ENCODE measurements at places on chromosomes 13 and 19.

DNA sequence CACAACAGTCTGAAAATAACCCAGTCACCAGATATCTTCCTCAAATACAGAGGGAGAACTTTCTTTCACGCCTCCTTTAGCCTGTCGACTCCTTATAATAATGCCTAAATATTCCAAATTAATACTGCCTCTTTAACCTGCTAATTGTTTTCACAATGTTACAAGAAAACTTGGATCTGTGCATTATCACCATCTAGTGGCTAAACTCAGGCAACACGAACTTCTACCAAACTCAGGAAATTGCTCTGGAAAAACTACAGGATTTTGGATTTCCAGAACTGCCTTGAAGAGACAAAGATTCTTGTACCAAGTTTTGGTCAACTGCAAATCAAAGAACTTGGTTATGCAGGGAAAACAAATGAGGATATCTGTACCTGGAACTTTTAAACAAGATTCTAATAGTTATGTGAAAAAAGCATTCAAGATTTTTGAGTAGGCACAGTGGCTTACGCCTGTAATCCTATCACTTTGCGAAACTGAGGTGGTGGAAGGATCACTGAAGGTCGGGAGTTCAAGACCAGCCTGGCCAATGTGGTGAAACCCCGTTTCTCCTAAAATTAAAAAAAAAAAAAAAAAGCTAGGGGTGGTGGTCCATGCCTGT is 10.8 kb downstream of the CLN5 start:
- DNase-seq: no peak

GRCh38 chr13:19822673-19823072 is 39.9 kb upstream of the PSPC1 start:
- DNase-seq: no peak

DNA sequence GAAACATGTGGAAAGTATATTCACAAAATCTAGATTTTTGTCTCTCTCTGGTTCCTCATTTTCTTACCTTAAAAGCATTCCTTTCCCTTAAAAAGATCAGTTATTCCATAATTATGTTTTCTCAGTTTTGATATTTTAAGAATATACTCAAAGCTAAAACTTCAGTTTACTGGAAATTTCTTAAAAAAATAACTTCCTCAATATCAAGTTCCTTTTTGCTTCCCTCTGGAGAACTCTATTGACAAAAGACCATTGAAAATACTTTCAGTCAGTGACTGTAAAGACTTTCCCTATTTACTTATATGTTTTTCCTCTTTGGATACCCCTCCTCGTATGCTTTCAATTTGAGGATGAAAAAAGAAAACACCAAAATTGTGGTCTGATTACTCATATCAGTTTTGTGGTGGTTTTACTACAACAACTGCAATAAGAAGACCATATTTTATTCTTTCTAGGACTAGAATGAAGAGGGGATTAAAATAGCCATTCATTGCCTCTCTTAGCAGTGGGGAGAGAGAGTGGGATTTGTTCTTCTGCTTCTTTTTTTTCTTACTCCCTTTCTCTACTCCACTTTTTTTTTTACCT is 113.2 kb downstream of the ESD start:
- peak; percentile 51 for DNase-seq

- peak; percentile 13 for DNase-seq
These were observed 72.9 kb upstream of the UQCRFS1 start for GRCh38 chr19:29285878-29286277.

DNA sequence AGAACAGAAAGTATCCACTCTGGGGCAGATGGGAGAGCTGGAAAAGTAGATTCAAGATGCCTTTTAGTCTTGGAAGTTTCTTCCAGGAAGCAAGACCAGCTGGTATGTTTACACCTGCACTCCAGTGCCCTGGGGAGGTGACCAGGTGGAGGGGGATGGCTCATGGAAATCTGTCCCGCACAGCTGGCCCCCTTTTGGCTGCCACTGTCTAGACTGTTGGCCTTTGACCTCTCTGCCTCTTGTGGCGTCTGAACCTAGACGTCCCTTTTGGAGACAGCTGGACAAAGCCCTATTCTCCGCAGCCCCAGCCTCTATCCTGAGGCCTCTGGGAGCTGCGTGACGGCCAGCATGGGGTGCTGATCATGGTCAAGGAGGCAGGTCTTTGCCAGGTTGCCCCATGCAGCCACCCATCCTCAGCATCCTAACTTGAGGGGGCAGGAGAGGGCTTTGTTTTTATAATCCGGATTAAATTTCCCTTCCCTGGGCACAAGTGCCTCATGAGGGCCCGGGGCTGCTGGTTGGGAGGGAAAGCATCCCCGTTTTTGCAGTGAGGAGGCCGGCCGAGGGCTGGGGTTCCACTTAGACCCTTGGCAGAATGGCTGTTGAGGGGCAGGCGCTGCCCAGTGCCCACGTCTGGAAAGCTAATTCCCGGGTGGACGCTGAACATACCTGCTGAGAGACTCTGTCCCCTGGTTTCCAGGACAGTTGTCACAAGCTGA is 17.3 kb upstream of the GDF15 start:
- no peak for DNase-seq

DNA sequence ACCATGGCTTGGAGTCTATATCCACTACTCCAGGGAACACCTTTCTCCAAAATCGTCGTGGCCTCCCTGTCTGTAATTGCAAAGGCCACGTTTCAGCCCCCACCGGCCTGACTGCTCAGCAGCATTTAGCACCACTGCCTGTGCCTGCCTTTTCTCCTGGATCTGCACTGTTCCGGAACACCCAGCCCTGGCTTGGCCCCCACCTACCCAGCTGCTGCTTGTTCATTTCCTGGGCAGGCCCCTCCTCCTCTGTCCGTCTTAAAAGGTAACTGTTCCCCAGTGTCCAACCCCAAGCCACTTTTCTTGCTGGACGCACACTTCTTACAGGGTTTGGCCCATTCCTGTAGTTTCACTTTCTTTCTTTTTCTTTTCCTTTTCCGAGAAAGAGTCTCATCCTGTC is 8.5 kb upstream of the SYT5 start:
- no peak for DNase-seq

DNA sequence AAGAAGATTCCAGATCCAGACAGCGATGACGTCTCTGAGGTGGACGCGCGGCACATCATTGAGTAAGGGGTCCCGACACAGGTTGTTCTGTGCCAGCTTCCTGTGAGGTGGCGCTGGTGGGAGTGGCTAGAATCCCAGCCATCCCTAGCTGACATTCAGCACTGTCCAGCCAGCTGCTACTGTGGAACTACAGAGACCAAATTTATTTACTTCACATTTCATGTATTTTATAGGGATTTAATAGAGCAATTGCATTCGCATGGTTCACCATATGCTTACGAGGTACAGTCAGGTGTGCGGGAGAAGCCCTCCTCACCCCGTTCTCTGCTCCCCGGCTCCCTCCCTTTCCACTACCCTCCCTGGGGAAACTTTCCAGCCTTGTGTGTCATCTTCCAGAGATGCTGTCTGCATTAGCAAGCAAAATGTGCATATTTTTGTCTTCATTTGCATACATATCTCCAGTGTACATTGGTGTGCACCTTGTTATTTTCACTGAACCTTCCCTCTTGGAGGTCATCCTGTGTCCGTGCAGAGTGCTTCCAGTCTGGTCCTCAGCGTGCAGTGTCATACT is 47.2 kb downstream of the SMARCA4 start:
- no peak for DNase-seq

DNA sequence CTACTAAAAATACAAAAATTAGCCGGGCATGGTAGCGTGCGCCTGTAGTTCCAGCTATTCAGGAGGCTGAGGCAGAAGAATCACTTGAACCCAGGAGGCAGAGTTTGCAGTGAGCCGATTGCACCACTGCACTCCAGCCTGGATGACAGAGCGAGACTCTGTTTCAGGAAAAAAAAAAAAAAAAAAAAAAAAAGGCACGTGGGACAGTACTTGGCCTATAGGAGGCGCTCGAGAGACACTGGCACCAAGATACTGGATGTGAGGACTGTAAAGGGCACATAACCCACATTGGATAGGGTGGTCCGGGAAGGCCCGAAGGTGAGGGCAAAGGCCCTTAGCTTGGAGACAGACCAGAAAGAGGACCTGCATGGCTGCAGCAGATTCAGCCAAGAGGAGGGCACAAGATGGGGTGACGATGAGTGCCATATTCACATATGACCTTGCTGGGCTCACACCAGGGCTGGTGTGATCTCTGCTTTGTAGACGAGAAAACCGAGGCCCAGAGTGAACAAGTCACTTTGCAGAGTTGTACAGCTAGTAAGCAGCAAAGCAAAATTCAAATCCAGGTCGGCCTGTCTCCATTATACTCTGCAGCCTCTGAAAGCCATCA is 89.4 kb downstream of the DPF1 start:
- DNase-seq: peak; percentile 33
